ENCODE measurements at places on chromosomes 4 and X.

DNA sequence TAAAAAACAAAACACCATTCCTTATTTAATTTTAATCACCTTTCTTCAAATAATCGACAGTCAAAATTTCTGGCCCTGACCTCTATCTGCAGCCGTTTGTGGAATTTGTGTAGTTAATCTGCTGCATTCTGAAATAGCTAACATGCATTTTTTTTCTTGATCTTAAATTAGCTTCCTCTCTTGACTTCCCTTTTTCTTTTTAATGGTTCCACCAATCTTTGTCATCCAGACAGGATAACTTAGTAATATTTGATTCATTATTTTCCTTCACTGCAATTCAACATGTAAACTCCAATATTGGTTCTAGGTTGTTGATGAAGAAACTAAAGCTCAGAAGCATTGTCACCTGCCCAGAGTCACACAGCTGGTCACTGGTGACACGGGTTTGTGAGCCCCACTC lies 77.3 kb downstream of the ARHGAP10 start:
- DNase-seq, result no peak

GRCh38 chrX:81367291-81367690 lies 165.4 kb downstream of the SH3BGRL start:
- DNase-seq, result no peak

DNA sequence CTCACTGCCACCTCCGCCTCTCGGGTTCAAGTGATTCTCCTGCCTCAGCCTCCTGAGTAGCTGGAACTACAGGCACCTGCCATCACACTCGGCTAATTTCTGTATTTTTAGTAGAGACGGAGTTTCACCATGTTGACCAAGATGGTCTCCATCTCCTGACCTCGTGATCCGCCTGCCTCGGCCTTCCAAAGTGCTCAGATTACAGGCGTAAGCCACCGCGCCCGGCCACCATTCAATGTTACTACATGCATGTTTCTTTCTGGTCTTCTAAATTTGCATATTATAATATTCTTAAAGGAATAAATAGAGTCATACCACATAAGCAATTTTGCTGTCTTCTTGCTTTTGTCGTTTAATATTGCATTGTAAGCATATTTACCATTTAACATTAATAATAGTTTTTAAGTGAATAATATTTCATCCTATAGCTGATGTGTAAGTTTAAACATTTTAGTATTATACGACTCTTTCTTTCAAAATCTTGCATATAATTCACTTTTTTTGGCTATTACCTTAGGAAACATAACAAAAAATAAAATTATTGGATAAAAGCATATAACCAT lies 1270.4 kb downstream of the ADGRL3 start:
- no peak for DNase-seq

- DNase-seq, result no peak
Observed at GRCh38 chr4:2236944-2237666, 4.8 kb downstream of the HAUS3 start.

DNA sequence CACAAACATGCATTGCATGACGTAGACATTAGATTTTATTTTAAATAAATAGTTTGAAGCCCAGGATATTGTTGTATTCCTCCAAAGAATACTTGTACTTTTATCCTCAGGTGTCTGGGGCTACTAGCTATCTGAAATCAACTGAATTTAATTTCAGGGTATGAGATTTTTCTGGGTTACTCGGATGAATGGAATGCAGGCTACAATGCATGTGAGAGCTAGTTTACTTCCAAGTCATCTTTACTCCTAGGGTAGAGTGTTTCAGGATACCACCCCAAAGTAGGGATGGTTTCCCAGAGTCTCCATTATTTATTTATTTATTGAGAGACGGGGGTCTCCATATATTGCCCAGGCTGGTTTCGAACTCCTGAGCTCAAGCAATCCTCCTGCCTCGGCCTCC lies 66.4 kb downstream of the HPRT1 start:
- DNase-seq, result no peak

DNA sequence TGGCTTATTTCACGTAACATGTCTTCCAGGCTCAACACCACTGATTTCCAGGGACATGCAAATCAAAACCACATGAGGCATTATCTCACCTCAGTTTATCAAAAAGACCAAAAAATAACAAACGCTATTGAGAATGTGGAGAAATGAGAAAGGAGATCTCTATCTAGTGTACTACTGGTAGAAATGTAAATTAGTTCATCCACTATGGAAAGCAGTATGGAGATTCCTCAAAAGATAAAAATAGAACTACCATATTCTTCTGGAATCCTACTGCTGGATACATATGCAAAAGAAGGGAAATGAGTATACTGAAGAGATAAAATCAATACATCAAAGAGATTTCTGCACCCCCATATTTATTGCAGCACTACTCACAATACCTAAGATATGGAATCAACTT lies 329.6 kb upstream of the NDST3 start:
- DNase-seq, result no peak

GRCh38 chr4:68077301-68077700 lies 52.4 kb downstream of the TMPRSS11F start:
- no peak for DNase-seq

GRCh38 chrX:110055616-110056015 lies 52.7 kb downstream of the TMEM164 start:
- no peak for DNase-seq

- DNase-seq, result no peak
Observed at GRCh38 chr4:72701987-72702819, 133.2 kb upstream of the ADAMTS3 start.

Measured in substantia nigra (tissue), 51 donors.